AG08396 (cell line): ENCODE measurements at places on chromosomes 13 and 19.

GRCh38 chr13:26249551-26249950 is 4.4 kb upstream of the CDK8 start:
- DNase-seq, result no peak

GRCh38 chr19:38402623-38402966 is 298 bp upstream of the FAM98C start:
- no peak for DNase-seq

DNA sequence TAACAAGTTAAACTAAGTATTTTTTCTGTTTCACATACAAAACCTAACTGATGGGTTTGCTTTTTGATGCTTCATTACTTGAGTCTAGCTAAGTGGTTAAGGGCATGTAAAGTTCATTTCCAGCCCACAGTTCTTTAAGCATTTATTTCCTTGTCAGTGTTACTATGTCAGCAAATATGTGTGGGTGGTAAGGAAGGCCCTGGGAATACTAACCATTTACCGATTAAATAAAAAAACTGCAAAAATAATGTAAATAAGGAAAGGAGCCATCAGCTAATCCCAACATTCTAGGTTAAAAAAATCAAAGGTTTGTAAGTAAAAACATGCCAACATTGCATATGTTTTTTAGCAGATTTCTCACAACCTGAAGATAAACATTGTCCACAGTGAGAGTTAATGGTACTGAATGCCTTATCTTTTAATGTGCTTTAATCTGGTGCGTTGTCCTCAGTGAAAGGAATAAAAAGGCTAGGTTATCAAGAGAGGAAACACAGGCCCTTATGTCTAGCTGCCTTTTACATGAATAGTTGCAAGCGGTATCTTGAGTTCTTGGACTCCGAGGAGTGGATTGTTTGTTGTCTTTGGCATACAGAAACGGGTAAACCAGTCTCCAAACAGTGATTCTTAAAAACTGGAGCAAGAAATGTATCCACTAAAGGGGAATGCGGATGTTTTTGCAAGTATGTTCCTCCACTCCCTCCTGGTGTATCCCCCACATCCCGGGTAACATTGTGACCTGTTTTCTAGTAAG is 949.6 kb upstream of the SLC10A2 start:
- DNase-seq, result no peak

- DNase-seq, result no peak
Measured at GRCh38 chr13:46620029-46620428, 67.1 kb downstream of the LRCH1 start.

GRCh38 chr19:1396019-1396767 is 5.1 kb downstream of the GAMT start:
- DNase-seq, result no peak
